ENCODE measurements at places on chromosomes 1 and 21. TPM values are rescaled to one million over a fixed set of nuclear protein-coding genes. Genes with fewer than 3 reads are reported as not detected.

DNA sequence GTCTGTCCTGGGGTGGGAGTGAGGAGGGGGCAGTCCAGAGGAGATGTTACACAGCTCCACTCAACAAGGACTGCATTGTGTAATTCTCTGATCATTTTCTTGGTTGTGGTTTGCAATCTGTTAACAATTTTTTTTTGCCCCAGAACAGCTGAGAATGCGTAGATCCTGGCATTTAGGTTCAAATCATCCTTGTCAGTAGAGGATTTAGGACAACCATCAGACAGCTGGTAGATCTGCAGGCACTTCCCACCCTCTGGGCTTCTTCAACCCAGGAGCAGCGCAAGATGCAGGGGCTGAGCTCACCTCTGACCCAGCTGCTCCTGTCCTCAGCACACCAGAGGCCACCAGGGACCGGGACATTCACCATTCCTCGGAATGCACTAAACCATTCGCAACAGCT, 13.5 kb downstream of the BCAR3 start:
- DNase-seq, result no peak

DNA sequence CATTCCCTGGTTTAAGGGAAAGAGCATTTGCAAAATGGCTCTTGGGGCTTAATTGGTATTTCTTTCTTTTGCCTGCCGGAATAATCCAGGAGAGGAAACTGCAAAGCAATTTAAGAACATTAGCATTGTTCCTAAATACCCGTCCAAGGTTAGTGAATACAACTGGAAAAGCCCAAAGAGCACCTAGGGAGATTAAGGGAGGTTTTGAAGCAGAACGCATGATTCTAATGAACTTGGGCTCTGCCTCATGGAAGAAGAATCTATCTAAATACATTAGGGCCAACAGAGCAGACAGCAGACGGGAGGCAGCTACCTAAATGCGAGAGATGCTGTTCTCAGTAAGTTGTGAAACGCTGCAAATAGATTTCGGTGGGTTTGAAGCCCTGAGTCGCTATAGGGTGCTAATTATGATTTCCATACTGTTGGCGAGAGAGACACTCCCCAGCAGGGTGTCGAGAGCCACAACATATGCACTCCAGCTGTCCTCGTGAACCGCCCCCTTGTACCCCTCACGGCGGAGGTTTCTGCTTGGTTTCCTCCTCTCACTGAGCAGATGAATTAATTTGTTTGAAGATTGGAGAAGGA, 326.7 kb upstream of the CAMK1G start:
- no peak for DNase-seq

DNA sequence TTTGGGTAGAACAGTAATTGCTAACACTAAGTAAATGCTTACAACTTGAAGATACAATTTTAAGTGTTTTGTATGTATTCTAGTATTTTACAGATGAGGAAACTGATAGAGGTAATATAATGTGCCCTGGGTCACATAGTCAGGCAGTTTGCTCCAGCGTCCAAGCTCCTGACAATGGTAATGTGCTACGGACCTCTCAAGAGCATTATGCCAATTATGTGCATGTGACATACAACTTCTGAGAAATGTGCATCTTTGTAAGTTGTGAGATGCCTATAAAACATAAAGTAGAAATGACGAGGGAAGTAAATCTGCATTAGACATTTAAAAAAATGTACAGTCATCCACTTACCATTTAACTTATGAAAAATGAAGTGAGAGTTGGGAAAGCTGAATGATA, 186.8 kb downstream of the LRRC7 start:
- DNase-seq, result no peak

The OR2M3 gene
- total RNA-seq, result not detected

The GBP2 gene
- total RNA-seq, result 65.4 TPM

The ZBTB8A gene
- 5.1 TPM for total RNA-seq

The LCE7A gene
- total RNA-seq, result not detected

The USH2A gene
- total RNA-seq, result 0.17 TPM
